CMK (cell line): ENCODE measurements at places on chromosomes 16 and 17.

DNA sequence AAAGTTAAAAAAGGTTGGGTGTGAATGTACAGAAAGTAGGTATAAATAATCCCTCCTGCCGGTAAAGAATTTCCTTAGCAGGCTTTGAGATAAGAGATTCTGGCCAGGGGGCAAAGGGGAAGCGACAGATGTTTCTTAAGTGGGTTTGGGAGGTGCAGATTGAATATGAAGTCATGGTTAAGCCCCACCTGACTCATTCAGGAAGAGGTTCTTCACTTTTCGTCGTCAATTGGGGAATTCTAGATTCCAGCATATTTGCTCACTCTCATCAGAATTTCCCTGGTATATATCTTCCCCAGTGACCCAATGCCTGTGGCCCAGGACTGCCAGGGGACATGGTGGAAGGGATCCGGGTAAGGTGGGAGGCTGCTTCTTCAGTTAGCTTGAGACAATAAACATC lies 127.8 kb downstream of the CPPED1 start:
- DNase-seq: no peak

DNA sequence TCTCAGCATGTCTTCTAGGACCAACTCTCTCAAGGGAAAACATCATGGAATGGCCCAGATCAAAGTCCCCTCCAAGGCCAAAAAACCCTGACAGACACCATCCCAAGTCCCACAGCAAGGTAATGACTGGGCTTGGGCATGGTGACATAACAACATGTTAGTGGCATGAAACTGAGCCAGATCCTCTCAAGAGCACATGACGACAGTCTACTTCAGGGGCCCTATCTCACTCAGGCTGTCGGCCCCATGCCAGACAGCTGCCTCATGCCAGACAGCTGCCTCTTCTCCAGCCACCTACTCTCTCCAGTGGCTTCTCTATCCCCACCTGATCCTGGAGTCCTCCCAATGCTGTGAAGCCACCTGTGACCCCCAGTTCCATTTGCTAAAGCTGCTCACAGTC lies 18.4 kb downstream of the HSD11B2 start:
- DNase-seq: no peak

DNA sequence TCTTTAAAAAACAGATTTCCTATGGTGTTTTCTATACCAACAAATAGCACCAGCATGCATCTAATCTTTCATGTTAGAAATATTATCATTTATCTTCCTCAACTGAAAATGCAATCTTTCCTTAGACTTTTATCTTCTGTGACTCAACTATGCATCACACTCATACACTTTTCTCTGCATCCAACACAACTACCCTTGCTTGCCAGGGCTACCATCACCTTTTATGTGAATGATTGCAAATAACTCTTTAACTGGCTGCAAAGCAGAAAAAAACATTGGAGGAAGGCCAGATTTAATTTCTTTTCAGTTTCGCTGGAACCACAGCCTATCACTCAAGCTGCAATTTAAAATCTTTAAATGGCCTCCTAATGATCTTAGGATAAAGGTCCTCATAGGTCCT lies 212.9 kb downstream of the CDH8 start:
- no peak for DNase-seq

GRCh38 chr16:84546669-84547545 lies 42.4 kb upstream of the MEAK7 start:
- DNase-seq: no peak

DNA sequence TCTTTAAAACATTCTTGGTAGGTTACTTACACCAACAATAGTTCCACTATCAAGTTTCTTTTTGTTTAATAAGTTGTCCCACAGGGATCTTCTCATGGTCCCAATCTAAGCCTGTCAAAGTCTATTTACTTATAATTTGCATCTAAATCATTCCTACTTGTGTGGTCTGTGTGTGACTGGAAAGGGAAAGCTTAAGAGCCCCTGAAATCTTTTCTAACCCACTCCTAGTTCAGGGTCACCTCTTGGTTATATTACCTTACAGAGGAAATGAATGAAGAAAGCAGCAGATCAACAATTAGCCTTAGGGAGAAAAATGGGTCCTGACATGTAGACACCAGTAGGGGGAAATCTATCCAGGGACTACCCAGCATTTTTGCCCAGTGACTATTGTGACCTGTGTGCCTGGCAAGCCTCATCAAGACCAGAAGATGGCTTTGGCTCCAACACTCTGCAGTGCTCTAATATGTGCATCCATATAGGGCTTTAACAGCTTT lies 110.4 kb upstream of the HAS3 start:
- no peak for DNase-seq

DNA sequence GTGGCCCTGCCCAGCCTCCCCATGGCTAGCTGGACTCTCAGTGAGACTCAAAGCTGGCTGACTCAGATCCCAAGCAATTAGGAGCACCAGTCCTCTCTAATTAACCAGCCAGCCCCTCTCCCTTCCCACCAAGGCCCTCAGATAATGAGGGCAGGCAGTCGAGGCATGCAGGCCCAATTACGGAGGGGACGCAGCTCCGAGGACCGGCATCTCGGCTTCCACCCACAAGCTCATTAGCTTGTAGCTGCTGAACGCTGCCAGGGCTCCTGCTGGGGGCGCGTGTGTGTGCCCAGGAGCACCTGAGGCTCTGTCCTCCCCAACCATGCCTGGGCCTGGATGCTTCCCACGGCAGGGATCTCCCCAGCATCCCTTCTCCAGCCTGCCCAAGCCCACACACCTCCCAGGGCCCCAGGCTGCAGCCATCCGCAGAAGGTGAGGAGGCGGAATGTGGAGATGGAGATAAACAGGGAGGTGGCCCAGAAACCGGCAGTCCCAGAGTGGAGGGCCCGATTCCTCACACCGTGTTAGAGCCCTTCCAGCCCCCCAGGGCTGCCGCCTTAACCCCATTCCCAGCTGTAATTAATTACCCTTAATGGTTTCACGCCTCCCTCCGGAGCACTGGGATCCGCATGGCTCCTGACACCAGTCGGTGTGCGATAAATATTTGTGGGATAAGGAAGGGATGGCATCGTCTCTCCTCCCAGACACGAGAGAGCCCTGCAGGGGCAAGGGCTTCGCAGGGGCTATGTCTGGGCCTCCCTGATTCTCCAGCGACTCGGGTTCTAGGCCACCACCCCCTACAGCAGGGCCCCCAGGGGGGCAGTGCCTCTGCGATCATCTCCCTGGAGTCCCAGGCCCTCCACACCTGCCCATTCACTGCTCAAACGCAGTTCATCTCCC lies 42.2 kb downstream of the RPH3AL start:
- DNase-seq: no peak

DNA sequence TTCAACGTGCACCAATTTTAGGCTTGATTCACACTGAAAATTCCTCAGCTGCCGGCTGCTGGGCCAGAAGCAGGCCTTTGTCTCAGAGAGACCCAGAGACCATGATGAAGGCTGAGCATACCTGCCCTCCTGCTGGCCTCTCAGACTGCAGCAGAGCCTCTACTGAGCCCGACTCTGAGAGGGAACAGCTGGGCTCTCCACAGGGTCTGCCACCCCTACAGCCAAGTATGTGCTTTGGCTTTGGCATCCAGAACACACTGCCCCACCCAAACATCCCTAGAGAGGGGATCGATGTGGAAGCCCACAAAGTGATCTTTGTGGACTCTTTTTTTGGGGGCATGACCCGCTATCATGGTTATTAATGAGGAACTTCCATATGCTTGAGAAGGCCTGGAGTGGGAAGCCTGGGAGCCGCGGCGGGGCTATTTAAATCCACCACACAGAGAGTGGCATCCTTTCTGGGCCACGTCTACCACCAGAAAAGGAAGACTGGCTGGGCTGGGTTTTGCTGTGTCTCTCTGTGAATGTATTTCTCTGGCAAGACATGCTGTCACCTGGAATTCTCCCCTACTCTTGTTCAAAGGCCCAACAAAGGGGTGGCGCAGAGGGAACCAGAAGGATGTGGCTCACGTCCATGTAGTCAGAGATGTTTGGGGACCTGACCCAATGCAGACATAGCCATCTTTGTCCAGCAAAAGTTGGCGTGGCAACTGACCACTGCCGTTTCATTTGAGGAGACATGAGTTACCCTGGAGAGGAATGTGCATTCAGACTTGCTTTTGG lies 69.3 kb downstream of the GNAO1 start:
- no peak for DNase-seq

DNA sequence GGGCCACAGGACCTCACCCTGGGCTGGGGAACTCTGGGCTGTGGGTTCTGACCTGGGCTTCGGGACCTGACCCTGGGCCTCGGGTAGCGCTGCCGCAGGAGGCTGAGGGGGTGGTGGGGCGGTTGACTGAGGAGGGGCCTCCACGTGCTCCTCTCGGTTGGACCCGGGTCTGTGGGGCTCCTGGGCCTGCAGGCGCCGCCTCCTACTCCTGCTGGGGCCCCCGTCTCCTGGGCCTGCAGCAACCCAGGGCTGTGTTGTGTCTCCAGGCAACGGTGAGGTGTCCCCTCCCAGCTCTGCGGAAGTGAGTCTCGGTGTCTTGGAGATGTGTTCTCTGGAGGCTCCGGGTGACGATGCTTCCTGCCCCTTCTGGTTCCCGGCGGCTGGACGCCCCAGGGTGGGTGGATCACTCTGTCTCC lies 41.5 kb upstream of the GNG13 start:
- DNase-seq: no peak

- DNase-seq: no peak
Measured at GRCh38 chr17:47162013-47162622, 27.0 kb downstream of the CDC27 start.

GRCh38 chr17:36001110-36001771 lies at the start of gene CCL15:
Gene CCL15 (minus strand): TSS chr17:36001553. CDS start chr17:36001492, 61 bp downstream.
- no peak for DNase-seq

DNA sequence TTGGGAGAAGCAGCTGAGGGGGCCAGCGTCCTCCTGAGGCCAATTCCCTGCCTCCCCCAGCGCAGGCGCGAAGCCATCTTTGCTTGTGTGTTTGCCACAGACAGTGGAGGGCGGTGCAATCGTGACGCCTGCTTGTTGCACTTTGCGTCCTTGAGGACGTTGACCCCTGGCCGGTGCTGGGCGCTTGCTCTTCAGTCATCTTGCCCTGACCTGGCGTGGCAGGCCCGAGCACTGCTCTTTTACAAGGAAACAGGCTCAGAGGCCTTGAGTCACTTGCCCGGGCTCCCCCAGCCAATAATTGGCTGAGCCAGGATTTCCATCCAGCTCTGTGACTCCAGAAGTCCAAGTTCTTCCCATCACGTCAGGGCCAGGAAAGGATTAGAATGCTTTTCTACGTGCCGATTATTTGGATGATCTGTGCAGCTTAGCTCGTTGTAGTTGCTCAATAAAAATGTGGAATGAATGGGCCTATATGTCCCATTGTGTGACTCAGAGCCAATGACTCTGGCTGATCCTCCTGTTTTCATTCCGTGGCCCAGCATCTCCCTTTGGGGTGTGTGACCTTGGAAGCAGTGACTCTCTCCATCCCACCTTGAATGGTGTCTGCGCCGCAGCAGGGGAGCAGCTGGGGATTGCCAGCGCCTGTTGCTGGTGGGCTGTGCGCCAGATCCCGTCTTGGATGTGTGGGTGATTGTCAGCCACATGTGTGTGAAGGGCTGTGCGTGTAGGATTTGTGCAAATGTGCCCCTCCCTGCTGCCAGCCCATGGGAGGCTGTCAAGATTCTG lies 214.1 kb downstream of the SEC14L1 start:
- DNase-seq: no peak

DNA sequence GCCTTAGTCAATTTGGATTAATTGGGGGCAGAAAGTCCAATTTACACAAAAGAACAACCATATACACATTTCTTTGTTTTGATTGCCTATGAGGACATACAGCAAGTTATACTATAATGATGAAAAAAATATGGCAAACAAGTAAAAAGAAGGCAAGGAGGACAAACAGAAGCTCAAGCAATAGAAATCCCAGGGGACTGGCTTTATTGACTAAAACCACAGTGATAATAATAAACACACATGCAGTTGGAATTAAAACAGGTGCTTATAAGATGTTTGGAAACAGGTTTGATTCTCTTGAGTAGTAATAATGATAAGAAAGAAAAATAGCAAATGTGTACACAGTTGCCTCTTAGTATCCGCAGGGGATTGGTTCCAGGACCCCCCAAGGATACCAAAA lies 176.4 kb downstream of the SHISA9 start:
- no peak for DNase-seq

DNA sequence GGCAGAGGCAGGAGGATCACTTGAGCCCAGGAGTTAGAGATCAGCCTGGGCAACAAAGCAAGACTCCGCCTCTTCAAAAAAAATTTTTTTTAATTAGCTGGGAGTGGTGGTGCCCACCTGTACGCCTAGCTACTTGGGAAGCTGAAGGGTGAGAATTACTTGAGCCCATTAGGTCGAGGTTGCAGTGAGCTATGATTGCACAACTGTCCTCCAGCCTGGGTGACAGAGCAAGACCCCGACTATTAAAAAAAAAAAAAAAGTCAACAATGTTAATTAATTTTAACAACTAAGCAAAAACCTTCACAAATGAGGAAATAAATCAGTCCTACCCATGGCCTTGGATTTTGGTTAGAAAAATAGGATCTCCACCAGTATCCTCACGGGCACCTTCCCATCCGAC lies 5.4 kb downstream of the DHX58 start:
- DNase-seq: no peak

DNA sequence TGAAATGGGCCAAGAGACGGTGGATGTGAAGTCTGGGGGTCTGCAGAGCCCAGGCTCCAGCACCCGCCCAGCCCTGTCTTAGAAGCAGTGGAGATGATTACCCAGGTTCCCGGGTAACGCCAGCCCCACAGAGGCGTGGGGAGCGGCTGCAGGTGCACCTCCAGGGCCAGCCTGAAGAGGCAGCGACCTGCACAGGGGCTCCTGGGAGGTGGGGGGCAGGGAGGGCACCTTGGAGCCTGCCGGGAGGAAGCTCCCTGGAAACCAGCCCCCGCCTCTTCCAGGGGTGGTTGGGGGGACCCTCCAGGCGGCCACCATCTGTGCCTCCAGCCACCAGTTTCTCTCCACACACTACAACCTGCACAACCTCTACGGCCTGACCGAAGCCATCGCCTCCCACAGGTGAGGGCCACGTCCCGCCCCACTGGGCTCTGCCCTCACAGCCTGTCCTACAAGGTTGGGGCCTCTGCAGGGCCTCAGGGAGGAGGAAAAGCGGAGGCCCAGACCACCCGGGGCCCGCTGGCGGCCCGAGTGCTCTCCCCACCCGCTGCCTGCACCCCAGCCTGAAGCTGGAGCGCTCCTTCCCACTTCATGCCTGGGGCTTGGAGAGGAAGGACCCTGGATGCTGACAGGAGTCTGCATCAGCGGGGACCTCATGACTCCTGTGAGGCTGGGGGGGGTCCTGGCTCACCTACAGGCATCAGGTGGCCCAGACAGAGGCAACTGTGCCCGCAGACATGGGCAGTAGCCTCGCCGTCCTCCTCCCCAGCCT lies 10.5 kb downstream of the GAA start:
- DNase-seq: no peak

GRCh38 chr16:11149011-11149616 lies 106.9 kb downstream of the SOCS1 start:
- DNase-seq: no peak

DNA sequence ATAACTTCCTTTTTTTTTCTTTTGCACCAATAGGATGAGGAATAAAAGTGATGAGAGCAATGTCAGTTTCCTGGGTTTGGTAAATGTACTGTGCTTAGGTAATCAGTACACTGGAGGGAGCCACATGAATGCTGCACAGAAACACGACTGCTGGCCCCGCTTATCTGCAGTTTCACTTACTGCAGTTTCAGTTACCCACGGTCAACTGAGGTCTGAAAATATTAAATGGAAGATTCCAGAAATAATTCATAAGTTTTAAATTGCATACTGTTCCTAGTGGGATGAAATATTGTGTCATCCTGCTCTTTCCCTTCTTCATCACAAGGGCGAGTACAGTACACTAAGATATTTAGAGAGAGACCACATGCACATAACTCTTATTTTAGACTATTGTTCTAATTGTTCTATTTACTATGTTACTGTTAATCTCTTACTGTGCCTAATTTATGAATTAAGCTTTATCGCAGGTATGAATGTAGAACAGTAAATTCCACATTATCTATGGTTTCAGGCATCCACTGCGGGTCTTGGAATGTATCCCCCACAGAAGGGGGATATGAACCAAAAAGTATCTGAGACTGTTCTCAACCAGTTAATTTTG lies 6.4 kb upstream of the LGALS3BP start:
- peak; percentile 30 for DNase-seq
